ENCODE measurements at places on chromosomes 5 and 9.

DNA sequence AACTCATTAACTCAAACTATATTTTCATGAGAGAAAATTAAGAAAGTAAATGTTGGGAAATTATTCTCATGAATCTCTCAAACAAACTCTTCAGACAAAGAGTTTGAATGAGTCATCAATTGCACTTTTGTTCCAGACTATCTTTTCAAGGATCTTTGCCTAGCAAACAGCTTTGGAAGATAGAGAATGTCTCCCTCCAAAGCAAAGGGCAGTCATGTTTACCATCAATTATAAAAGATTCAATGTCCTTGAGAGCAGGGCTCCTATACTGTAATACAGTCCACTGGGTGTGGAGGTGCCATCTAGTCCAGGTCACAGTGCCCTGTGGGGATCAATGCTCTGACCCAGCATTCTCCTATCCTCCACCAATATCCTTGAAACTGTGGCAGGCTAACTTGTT lies 1429.3 kb downstream of the EFNA5 start:
- DNase-seq: no peak

- DNase-seq: no peak
Observed at GRCh38 chr9:129060991-129061390, 19.9 kb upstream of the DOLPP1 start.

GRCh38 chr5:132663771-132664695 lies 6.1 kb downstream of the IL13 start:
- no peak for DNase-seq

DNA sequence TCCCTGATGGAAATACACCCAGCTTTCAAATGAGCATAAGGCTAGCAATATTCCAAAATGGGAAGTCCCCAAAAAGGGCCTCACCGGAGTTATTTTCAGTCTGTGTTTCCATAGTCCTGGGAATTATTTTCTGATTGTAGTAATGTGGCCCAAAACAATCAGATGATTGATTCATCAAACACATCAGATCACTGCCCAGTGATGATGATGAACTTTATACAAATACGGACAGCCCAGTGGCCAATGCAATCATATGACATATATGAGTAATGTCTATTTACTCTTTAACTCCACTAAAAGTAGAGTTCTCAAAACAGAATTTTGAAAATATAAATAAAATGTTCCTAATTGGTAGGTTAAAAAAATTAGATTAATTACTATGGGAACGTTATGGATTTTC lies 467.8 kb downstream of the ZNF608 start:
- no peak for DNase-seq

GRCh38 chr5:14699159-14699558 lies 34.6 kb downstream of the OTULIN start:
- no peak for DNase-seq

- DNase-seq: no peak
Observed at GRCh38 chr5:66546541-66546940, 49.7 kb upstream of the MAST4 start.

DNA sequence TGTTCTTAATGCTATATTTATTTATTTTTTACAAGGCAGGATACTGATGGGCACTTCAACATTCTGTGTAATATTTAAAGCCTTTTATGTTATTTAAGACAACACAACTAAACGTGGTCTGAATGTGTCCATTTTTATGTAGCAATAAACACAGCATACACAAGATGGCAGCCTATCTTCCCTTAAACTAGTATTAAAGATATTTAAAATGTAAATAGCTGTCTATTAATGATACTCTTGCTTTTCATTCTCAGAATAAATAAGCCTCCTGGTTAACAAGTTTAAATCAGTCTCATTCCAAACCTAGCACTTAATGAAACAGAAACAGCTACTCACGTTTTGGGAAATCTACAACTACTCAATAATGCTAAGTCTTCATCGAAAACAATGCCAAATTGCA lies 315.7 kb downstream of the MCTP1 start:
- no peak for DNase-seq

DNA sequence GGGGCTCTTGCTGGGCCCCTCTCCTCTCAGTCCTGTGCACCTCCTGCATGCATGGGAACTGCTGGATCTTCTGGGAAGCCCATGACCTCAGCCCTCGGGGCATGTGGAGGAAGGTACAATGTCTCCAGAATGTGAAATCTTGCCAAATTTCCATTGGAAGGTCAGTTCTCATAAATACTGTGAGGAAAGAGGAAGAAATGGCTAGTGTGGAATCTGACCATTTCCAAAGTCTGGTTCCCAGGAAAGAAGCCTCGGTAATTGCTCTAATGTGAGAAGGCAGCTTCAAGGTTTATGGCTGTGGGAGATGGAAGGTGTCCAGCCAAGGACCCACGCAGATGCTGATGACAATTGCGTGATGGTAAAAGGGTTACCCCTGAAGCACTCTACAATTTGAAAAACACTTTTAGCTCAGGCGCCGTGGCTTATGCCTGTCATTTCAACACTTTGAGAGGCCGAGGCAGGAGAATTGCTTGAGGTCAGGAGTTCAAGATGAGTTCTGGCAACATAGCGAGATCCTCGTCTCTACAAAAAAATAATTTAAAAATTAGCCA lies 8.1 kb upstream of the IL17B start:
- no peak for DNase-seq

DNA sequence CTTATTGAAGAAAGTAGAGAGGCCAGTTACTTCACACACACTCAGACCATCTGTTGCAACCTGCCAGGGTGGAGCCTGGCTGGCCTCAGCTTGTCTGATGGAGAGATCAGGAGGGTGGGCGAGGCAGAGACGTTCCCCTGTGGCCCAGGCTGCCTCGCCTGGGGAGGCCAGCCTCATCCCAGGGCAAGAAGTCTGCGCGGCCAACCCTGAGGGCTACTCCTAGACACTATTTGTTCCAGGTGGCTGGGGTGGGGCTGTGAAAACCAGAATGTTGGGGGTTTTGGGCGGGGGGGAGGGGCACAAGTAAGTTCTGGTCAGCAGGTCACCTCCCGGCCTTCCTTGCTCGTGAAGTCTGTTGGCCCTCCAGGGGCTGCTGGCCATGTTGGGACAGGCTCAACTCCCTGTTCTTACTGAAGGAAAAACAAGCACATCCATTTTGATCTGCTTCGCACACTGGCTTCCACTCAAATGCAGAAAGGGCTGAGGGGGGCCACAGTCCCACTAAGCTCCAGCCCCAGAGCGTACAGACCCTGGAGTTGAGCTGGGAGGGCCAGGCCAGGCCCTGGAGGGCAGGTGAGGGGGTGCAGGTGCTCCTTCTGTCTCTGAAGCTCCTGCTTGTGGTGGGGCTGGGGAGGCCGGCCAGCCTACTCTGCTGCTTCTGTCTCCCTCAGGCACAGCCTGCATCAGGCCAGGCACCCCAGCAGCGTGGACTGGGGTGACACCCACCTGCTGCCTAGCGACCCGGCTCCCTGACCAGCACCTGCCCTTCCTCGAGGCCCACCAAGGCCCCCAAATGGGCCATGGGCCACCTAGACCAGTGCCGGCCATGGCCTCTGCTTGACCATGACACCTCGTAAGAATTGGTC lies 46.6 kb downstream of the SECISBP2 start:
- DNase-seq: no peak

- no peak for DNase-seq
Observed at GRCh38 chr5:136892000-136892399, 526.7 kb upstream of the TRPC7 start.

DNA sequence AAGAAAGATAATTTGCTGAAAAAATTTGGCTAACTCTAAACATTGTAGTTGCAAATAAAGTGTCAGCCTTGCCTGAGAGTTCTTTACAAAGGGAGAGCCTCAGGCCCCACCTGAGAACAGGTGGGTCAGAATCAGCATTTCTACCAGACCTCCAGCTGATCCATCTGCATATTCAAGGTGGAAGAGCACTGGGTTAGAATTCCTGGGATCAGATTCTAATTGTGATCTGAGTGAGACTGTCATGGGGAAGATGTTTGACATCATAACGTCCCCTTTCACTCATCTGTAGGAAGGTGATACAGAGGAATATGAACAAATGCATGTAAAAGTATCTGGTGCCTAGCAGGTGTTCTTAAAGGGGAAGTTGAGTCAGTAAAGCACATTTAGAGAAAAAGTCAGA lies 54.6 kb downstream of the FBXL7 start:
- DNase-seq: no peak

- DNase-seq: peak; percentile 5
Observed at GRCh38 chr9:17462869-17463464, 115.9 kb upstream of the SH3GL2 start.

GRCh38 chr9:90033028-90033650 lies 428.3 kb downstream of the GADD45G start:
- no peak for DNase-seq

- no peak for DNase-seq
Observed at GRCh38 chr9:37918665-37919170, 14.8 kb upstream of the SLC25A51 start.

DNA sequence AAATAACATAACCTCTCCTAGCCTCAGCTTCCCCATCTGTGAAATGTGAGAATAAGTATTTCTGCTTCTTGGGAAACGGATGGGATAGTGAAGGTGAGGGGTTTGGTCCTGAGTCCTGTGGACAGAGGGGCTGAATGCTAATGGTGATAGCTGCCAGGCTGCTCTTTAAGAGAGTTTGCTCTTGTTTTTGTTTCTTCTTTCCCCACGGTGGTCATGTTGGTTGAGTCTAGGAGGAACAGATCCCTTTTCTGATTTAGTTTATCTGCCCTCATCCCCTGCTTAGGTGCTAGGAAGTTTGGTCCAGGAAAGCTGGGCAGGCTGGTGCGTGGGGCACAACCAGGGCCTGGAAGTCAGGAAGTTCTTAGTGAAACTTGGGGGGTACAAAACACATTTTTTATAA lies 7.7 kb upstream of the PITX1 start:
- DNase-seq: no peak

DNA sequence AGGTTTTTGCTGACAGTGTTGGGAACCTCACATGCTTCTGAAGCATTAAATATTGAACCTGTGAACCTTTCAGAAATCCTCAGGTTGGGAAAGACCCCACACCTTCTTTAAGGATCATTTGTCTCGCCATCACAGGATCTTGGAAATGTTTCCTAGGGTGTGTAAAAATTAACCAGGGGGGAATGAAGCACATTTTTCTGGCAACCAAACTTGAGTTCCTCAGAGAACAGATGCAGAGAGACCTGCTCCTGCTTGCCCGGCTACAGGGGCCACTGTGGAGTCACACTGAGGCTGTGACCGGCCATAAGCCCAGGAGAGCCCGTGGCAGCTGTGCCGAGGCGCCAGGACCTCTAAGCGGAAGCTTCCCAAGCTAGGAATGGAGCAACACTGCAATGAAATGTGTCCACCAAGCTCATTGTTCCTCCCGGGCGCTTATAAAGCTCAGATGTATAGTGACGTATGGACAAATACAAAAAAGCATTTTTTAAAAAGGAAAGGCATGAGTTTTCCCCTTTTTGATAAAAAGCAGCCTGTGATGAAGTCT lies 7.7 kb downstream of the CXCL14 start:
- DNase-seq: no peak

- DNase-seq: no peak
Observed at GRCh38 chr5:1080432-1080831, 31.4 kb downstream of the SLC12A7 start.

GRCh38 chr5:115815693-115816225 lies 700 bp downstream of the CDO1 start:
- DNase-seq: no peak

DNA sequence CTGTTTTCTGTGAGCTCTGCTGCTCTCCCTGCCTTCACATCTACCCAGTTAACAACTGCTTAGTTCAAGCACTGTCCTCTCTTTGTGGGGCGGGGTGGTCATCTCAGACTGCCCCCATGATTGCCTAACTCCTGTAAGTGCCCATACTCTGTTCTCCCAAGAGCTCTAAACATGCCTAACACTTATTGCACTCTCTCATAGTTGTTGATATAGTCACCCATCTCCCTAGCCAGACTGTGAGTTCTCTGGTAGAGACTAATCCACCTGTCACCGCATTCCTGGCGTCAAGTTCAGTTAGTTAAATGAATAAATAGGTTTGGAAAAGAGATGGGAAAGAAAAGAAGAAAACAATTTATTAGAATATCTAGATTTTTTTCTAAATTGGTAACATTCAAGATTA lies 18.3 kb upstream of the MUSK start:
- DNase-seq: no peak

GRCh38 chr5:71883742-71884103 lies 164.6 kb downstream of the CARTPT start:
- no peak for DNase-seq

GRCh38 chr9:136829412-136829811 lies 12.9 kb upstream of the AJM1 start:
- no peak for DNase-seq

DNA sequence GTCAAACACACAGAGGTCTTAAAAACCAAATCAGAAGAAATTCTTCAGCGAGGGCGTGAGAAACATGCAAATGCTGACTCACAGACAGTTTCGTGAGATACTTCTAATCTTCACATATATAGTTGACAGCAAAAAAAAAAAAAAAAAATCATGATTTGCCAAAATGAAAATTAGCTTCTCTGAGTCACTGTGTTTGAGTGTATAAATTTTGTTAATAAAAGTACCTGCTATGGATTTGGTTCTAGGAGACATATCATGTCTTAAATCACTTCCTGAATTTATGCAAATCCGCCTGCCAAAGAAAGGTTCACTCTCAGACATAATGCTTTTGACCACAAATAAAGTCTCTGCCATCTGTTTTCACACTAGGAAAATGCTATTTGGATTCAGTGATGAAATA lies 114.3 kb downstream of the SLC1A3 start:
- no peak for DNase-seq

DNA sequence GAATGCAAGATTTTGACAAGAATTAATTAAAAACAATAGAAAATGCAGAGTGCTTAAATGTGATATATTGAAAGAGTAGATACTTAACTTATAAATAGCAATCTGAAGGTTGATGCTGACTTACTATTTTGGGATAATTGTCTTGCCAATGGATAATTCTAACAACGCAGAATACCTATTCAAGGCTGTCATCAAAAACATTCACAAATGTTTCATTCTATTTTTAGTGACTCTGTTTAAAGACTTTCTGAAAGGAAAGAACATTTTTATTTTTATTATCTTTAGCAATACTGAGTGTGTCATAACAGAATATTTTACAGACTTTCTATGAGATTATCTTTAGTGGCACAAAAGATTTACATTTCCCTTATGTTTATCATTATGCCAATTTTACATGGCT lies 38.1 kb downstream of the ANKRD55 start:
- no peak for DNase-seq

- DNase-seq: no peak
Observed at GRCh38 chr9:26412446-26412845, 480.2 kb downstream of the CAAP1 start.

GRCh38 chr5:175321927-175322532 lies 122.0 kb downstream of the DRD1 start:
- DNase-seq: peak; percentile 5

- DNase-seq: no peak
Observed at GRCh38 chr5:172493906-172494305, 39.6 kb upstream of the SH3PXD2B start.

GRCh38 chr9:16245756-16246440 lies 624.6 kb downstream of the BNC2 start:
- no peak for DNase-seq
